HepG2 (cell line): ENCODE measurements at places on chromosomes 5 and 9. TPM values are rescaled to one million over a fixed set of nuclear protein-coding genes. Genes with fewer than 3 reads are reported as not detected.

DNA sequence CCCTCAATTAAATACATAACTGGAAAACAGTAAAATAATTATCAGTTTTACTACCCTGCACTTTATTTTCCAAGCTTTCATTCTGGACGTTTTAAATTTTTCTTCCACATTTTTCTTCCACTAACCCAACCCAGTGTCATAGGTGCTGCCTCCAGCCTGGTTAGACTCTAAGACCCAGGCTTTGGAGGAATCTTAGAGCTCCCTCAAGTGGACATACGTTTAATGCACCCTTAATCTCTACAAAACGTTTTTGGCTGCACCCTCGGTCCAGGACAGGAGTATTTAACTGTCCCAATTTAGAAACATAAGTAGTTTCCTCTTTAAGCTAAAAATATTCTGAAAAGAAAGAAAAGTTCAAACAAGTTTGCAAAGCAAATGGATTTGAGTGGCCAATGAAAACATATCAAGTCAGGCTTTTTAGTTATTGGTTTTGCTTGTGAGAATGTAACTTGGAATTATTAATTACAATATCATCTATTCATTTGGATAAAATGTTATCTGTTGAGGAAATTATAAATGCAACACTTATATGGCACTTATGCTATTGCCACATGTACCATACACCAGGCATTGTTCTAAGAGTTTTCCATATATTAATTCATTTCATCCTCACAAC lies 38.9 kb downstream of the CDH6 start:
- DNase-seq, result peak; percentile 48
- H3K4me3 ChIP-seq, result no peak overlapping the region

GRCh38 chr5:34606101-34606500 lies 50.0 kb upstream of the RAI14 start:
- H3K27ac ChIP-seq, result no peak overlapping the region
- H3K4me3 ChIP-seq, result no peak overlapping the region
- H3K4me1 ChIP-seq, result no peaks in the 10 kb centered on the region
- H3K27me3 ChIP-seq, result no peaks in the 10 kb centered on the region

DNA sequence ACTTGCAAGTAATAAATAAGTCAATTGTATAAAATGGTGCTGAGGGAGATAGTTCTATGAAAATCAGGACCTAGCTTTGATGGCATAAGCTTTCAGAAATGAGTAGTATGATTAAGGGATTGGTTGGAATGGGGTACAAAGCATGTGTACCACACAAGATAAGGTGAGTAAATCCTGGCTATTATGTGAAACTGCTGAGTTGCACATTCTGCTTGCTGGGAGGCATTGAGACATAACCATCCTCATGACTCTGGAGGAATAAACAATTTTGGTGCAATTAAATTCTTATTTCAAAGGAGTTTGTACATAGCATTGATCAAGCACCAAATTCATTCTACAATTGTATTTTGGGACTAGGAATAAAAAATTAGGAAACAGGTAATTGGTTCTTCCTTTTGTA lies 755.2 kb upstream of the ACO1 start:
- no peaks in the 10 kb centered on the region for H3K27me3 ChIP-seq
- no peak for DNase-seq
- H3K4me1 ChIP-seq, result no peaks in the 10 kb centered on the region
- H3K4me3 ChIP-seq, result no peak overlapping the region

DNA sequence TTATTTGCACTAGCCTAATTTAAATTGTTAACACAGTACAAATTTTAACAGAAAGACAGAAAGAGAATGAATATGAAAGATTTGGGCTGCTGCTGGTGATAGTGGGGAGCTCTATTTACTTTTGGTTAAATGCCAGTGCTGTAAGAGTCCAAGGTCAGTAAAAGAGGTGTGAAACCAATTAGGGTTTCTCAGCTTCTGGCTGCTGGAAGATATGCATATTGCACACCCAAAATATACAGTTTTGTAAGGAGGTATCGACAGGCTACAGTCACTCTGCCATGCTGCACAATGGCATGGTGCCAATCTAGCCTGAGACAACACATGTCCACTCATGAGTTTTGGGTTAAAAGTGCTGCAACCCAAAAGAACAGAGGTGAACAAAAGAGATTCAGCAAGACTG lies 79.3 kb downstream of the PPP2R2B start:
- no peaks in the 10 kb centered on the region for H3K4me1 ChIP-seq
- H3K27me3 ChIP-seq, result no peaks in the 10 kb centered on the region
- H3K36me3 ChIP-seq, result no peaks in the 10 kb centered on the region
- H3K4me3 ChIP-seq, result no peak overlapping the region

- H3K27me3 ChIP-seq, result peaks cover 14% of the 10 kb centered on the region; the same call in 1 of the 3 replicates
- DNase-seq, result no peak
- H3K4me1 ChIP-seq, result peaks cover 16% of the 10 kb centered on the region
- H3K27ac ChIP-seq, result no peak overlapping the region
- H3K4me3 ChIP-seq, result no peak overlapping the region
These were observed 214.5 kb downstream of the SEC61B start for GRCh38 chr9:99436616-99437015.

DNA sequence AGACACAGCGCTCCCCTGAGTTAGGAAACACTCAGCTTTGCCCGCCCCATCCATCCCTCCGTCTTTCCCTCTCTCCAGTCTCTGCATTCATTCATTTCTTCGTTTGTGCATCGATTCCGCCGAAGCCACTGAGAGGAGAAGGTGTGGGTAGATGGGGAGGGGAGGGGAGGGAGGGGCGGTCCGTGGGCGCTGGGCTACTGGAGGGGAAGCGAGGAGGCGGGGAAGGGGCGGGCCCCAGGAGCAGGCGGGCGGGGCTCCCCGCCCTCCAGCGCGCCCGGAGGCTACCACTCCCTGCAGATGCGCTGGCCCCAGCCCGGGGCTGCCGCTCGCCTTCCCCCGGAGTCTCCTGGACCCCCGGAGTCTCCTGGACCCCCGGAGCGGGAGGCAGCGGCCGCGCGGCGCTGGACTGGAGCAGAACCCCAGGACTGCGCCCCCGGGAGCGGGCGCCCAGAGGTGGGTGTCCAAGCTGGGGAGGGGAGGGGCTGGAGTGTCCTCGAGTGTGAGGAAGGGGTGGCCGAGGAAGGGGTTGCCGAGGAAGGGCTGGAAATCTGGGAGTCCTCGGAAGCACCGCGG lies 159.5 kb downstream of the C9orf152 start:
- no peaks in the 10 kb centered on the region for H3K36me3 ChIP-seq
- H3K27me3 ChIP-seq, result no peaks in the 10 kb centered on the region
- no peak overlapping the region for H3K27ac ChIP-seq
- DNase-seq, result no peak

- H3K27me3 ChIP-seq, result no peaks in the 10 kb centered on the region
- H3K36me3 ChIP-seq, result no peaks in the 10 kb centered on the region
- DNase-seq, result peak; percentile 6
- no peak overlapping the region for H3K4me3 ChIP-seq
These were observed 53.5 kb downstream of the PPP2R2B start for GRCh38 chr5:146825033-146825432.

DNA sequence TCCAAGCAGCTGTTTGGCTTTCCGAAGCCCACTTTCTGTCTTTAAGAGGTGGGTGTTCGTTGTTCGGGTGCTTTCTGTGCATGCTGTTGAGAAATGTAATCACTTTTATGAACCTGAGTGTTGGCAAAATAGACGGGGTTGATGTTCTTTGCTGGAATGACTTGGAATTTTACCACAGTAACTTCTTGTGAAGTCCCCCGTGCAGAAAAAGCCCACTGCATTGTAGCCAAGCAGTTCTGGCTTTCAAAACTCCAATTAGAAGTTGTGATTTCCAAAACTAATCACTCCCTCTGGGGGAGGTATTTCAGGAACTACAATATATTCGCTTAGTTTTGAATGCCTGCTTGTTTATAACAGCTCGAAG lies 111.1 kb downstream of the PAM start:
- peaks cover 7% of the 10 kb centered on the region for H3K4me1 ChIP-seq
- no peaks in the 10 kb centered on the region for H3K27me3 ChIP-seq
- peak overlapping the region; percentile 64 for H3K4me3 ChIP-seq

DNA sequence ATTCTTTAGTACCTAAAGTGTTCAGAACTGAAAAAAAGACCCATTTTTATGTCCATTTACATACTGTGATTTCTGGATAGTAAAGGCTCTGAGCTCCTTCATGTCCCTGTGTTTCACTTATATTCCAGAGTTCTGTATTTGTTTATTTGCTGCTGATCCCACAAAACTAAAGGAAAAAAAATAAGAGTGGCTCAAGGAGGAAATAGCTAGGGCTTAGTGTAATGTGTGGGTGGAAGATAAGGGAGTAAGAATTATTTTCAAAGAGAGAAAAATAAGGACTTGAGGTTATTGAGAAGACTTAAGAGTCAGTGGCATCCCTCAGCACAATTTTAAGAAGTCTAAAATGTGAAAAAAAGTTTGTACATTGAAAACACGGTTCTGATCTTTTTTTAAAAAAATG lies 46.0 kb downstream of the ENTREP1 start:
- no peaks in the 10 kb centered on the region for H3K4me1 ChIP-seq
- no peak overlapping the region for H3K27ac ChIP-seq
- H3K36me3 ChIP-seq, result no peaks in the 10 kb centered on the region
- no peak overlapping the region for H3K4me3 ChIP-seq
- H3K27me3 ChIP-seq, result no peaks in the 10 kb centered on the region; the same call in 2 of the 3 replicates

DNA sequence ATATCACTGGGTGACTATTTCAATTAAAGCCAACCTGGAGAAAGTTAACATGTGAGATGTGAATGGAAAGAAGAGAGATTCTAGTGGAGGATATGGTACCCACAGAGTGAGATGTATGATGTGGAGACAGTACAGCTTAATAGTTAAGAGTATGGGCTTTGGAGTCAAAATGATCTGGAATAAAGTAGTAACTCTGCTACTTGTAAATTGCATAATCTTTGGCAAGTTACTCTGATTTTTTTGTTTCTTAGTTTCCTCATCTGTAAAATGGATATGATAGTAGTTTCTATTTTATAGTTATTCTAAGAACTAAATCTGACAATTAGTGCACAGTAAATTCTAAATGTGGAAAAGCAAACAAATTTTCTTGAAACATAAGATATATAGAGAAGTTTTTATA lies 79.2 kb downstream of the ISOC1 start:
- DNase-seq, result no peak
- no peak overlapping the region for H3K27ac ChIP-seq
- no peaks in the 10 kb centered on the region for H3K36me3 ChIP-seq
- no peaks in the 10 kb centered on the region for H3K4me1 ChIP-seq
- H3K4me3 ChIP-seq, result no peak overlapping the region

GRCh38 chr9:37987467-37987981 lies 81.5 kb downstream of the SHB start:
- 0 out of 2 replicates have a peak, but pooled peaks cover 8% of the 10 kb centered on the region for H3K4me1 ChIP-seq
- H3K27me3 ChIP-seq, result no peaks in the 10 kb centered on the region
- H3K27ac ChIP-seq, result no peak overlapping the region
- peaks cover 80% of the 10 kb centered on the region for H3K36me3 ChIP-seq
- DNase-seq, result no peak
- no peak overlapping the region for H3K4me3 ChIP-seq

DNA sequence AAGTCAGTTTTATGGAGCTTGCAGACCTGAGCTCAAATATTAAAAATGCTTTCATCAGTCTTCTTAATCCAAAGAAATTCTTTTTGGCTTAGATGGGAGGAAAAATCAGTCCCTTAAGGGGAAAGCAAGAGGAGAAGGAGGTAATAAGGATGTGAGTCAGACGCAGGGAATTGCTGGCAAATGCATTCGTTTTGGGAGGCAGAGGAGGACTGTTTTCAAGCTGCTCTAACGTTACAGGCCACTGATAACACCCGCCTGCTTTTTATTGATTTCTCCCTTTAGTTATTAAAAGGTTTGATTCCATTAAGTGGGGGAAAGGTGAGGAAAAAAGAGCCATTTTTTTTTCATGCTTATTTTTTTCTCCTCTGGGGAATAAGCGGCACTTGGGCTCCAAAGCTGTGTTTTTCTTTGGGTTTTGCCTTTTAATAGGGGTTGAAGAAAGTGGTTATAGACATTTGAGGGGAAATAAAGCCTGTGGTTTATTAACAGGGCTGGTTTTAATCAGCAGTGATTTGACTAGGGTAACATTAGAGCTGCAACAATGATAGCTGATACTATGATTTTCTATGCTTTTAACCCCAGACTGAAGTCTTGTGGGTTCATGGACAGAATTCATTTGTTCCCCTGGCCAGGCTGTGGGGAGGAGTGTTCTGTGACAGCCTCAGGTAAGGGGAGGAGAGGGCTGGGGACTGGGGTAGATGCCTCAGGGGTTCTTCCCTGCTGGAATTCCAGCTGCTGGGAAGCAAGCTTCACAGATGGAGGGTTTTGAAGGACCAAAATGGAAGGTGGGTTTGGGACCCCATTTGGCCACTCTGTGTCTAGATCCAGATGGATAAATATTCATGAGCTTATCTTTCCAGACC lies 225.2 kb downstream of the GAS1 start:
- no peaks in the 10 kb centered on the region for H3K4me1 ChIP-seq
- no peak for DNase-seq
- H3K4me3 ChIP-seq, result no peak overlapping the region
- no peaks in the 10 kb centered on the region; the same call in 2 of the 3 replicates for H3K27me3 ChIP-seq
- H3K36me3 ChIP-seq, result no peaks in the 10 kb centered on the region
- no peak overlapping the region for H3K27ac ChIP-seq

DNA sequence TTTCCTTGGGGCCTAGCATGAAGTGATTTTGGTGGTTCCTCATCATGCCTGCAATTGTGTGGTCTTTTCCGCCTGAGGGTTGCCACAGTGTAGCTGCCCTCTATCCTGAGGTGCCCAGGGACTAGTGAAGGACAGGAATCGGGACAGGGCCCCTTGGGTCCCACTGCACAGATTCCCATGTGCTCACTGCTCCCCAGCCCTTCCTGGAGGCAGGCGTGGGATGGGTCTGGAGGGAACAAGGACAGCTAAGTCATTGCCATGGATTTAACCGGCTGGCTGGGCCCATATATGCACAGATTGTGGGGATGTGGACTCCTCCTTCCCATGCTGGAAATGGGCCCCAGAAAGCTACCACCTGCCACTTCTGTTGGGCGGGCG lies 122.3 kb upstream of the PITX1 start:
- no peaks in the 10 kb centered on the region for H3K36me3 ChIP-seq
- H3K4me3 ChIP-seq, result no peak overlapping the region
- DNase-seq, result no peak
- H3K27ac ChIP-seq, result peak overlapping the region; percentile 97
- H3K27me3 ChIP-seq, result no peaks in the 10 kb centered on the region

GRCh38 chr5:108382784-108383330 lies 959 bp upstream of the FBXL17 start:
- no peaks in the 10 kb centered on the region for H3K36me3 ChIP-seq
- H3K27ac ChIP-seq, result peak overlapping the region; percentile 97
- peaks cover 52% of the 10 kb centered on the region for H3K4me1 ChIP-seq
- no peak for DNase-seq
- H3K27me3 ChIP-seq, result peaks cover 2% of the 10 kb centered on the region; the same call in 1 of the 2 replicates

FOXD4 gene
- total RNA-seq, result 0.18 TPM in 1 of 2 replicates, not detected in the other

CYSRT1 gene
- total RNA-seq, result 2.1 and 3.4 TPM in 2 replicates

RFESD gene
- 1.2 and 2.2 TPM in 2 replicates for total RNA-seq

DOK3 gene
- total RNA-seq, result 0.48 and 1.4 TPM in 2 replicates

HRH2 gene
- not detected in 2 replicates for total RNA-seq

PANK3 gene
- 69.5 and 126 TPM in 2 replicates for total RNA-seq

CDC20B gene
- total RNA-seq, result not detected in 2 replicates
